Activated T-helper 1 cell treated with Interleukin-2 at 50 U/mL for 16 hours (primary cell): ENCODE measurements at places on chromosomes 12 and 14.

DNA sequence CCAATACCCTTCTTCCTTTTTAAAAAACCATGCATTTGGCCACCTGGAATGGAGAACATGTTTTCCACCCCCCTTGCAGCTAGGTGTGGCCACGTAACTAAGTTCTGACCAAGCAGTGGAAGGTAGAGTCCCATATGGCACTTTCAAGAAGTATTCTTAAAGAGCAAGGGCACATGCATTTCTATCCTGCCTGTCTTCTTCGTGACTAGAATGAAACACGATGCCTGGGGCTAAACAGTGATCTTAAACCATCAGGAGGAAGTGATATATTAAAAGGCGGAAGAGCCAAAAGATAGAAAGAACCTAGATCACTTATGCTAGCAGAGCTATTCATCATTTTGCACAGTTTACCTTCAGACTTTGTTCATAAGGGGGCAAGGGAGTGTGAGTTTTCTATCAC is 16.0 kb upstream of the DDX11 start:
- no peak for DNase-seq

GRCh38 chr12:128772249-128772648 is 51.5 kb downstream of the SLC15A4 start:
- no peak for DNase-seq

GRCh38 chr12:4663971-4664505 is 15.1 kb downstream of the NDUFA9 start:
- no peak for DNase-seq

DNA sequence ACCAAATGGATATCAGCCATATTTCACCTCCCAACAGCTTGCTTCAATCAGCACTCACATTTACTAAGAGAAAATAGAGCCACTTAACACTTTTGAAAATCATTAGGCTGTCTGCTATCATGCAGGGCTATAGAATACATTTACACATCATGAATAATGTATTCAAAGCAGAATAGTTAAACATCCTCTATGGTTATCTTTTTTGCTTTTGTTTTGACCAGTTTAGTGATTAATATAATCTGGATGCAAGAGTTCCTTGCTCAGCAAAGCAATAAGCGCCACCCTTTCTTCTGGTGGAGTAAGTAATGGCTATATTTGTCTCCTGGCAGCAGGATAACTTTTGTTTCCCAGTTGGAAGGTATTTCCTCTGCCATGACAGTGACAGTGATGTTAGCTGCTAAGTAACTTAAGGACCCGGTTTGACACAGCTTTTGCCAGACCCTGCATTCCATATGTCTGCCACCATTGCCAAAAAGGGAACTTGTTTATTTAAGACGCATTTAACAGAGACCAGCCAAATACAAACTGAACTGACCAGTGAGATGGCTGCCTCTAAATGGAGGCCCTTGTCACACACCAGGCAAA is 70.3 kb upstream of the NR2C1 start:
- DNase-seq, result no peak

- no peak for DNase-seq
Observed at GRCh38 chr12:3533703-3534386, 42.8 kb downstream of the PRMT8 start.

DNA sequence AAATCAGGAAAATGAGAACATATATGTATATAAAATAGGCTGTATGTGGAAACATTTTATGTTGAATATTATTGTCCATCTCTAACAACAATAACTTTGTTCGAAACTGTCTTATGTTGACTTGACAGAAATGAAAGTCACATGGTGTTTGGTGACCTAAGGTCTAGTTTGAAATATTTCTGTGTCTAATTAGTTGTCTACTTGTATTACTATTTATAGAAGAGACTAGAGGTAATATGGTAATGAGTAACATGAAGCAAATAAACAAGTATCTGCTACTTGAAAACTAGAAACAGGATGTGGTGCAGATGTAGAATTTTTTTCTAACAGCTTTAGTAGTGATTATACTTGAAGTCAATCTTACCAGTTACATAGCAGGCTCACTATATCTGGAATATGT is 3.9 kb downstream of the GPHN start:
- DNase-seq, result no peak

DNA sequence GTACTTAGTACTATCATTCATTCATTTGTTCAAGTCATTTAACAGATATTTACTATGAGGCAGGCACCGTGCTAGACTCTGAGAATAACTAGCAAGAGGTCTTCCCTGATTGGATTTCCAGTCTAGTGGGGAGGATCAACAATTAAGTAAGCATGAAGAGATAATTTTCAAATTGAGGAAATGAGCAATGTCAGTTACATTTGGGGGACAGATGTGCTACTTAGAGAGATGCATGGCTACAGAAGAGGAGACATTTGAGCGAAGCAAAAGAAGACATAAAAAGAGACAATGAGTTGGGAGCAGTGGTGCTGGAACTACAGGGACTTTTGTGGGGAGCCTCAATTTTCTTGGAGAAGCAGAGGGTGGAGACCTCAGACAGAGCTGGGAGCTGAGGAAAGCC is 7.7 kb downstream of the KCNA5 start:
- no peak for DNase-seq
